ENCODE measurements at places on chromosomes 7 and 10. TPM values are rescaled to one million over a fixed set of nuclear protein-coding genes. Genes with fewer than 3 reads are reported as not detected.

The STAG3 gene
- polyA plus RNA-seq: 0.15 TPM

The ATG9B gene
- polyA plus RNA-seq: 0.06 TPM

- DNase-seq: no peak
These were observed 3.3 kb downstream of the JMJD1C start for GRCh38 chr10:63462442-63462841.

GRCh38 chr10:93437086-93437945, 44.8 kb downstream of the MYOF start:
- DNase-seq: peak; percentile 98

GRCh38 chr7:16695621-16696237, 49.7 kb downstream of the BZW2 start:
- DNase-seq: peak; percentile 24

- no peak for DNase-seq
These were observed 403.5 kb downstream of the SUGCT start for GRCh38 chr7:40538281-40538680.

GRCh38 chr10:14812271-14812670, 25.6 kb downstream of the CDNF start:
- no peak for DNase-seq

- no peak for DNase-seq
These were observed 1.5 kb downstream of the ZFAND2A start for GRCh38 chr7:1158203-1159126.
